ENCODE measurements at places on chromosomes 2 and 18.

DNA sequence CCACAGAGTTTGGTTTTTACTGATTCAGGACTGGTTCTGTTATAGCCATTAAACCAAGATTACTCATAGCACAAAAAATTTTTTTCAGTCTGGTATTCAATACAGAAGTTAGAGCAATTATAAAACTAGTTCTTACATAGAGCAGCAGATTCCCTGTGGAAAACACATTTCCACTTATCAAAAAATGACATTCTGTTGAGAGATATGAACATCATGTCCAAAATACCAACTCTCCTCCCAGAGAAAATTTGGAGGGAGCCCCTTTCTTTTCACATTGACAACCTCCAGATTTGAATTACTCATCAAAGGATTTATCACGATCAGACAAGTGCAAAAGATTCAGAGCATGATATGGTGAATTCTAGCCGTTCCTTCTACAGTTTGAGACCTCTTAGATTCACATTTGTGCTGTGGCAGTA, 126.8 kb upstream of the SERPINE2 start:
- peak; percentile 72 for DNase-seq

GRCh38 chr2:58266211-58266610, 25.1 kb upstream of the FANCL start:
- no peak for DNase-seq

GRCh38 chr18:24446453-24446852, 14.0 kb upstream of the HRH4 start:
- no peak for DNase-seq

- no peak for DNase-seq
Measured at GRCh38 chr2:131005216-131005935, 87.9 kb downstream of the FAM168B start.

GRCh38 chr18:50611529-50611941, 51.6 kb downstream of the MAPK4 start:
- no peak for DNase-seq
